ENCODE measurements at places on chromosomes 13 and 19.
A peak's percentile ranks its signal among the peaks of the same experiment; 100 is the strongest.

- DNase-seq = no peak
These were observed 16.7 kb upstream of the RXFP2 start for GRCh38 chr13:31722673-31723072.

- DNase-seq = no peak
These were observed 5.5 kb downstream of the MAST3 start for GRCh38 chr19:18102916-18103542.

- peak; percentile 55 for DNase-seq
These were observed 9.9 kb upstream of the MKNK2 start for GRCh38 chr19:2060884-2061494.

DNA sequence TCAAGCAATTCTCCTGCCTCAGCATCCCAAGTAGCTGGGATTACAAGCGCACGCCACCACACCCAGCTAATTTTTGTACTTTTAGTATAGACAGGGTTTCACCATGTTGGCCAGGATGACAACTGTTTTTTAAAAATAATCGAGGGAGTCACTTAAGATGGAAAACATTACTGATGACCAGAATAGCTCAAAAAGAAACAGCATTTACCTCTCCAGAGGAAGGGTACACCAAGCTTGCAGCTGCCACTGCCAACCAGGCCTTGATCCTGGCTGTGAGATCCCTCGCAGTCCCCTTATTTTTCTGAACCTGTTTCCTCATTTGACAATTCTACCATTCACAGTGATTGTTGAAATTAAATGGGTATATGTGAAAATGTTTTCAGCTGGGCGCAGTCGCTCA is 14.5 kb downstream of the PDCD5 start:
- no peak for DNase-seq

- DNase-seq = no peak
These were observed 4.6 kb upstream of the PLPP2 start for GRCh38 chr19:295687-296370.

DNA sequence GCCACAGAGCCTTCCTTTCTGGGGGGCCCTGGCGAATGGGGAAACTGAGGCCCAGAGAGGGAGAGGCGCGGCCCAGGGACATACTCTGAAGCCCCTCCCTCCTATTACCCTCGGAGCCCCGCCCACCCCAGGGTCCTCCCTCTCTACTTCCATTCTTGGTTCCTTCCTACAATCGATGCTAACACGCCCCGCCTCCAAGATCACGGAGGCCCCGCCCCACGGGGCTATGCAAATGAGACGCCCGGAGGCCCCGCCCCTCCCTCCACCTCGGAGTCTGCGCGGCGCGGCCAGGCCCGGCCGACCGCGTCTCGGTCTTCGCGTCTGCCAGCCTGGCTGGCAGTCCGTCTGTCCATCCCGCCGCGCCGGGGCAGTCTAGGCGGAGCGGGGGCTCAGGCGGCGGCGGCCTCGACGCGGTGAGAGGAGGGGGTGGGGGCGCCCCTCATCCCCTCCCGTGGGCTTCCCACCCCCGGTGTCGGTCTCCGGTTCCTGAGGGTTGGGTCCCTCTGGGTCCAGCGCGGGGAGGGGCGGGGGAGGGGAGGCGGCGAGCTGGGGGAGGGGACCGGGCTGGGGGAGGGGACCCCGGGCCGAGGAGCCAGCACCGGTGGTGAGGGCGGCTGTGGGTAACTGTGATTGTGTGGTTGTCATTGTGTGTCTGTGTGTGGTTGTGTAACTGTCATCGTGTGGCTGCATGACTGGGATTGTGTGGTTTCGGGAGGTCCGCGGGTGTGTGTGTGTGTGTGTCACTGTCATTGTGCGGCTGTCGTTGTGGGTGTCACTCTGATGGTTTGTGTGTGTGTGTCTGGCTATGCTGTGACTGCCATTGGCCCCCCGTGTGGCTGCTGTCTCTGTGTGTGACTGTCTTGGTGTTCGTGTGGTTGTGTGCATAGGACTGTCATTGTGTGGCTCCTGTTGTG is at the start of gene PLPPR2:
TSS of gene PLPPR2 (plus strand) at position 273 of the 914 bp plus-strand sequence. CDS start 2,242 bp downstream, outside the sequence.
- DNase-seq = peak; percentile 75

- no peak for DNase-seq
These were observed 7.3 kb downstream of the TNFSF14 start for GRCh38 chr19:6662702-6663101.

DNA sequence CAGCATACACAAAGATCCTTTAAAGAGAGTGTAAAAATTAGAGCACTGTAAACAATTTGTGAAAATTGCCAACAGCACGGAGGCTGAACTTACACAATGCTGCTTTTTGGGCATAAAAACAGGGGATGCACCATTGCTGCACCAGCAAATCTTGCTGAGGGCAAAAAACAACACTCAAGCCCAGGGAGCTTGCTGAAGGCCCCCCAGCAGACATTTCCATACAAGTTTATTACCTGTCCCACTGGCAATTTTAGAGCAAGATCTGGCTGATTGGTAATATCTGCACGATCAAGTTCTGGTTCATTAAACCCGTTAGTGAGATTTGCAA is 34.3 kb downstream of the AMER2 start:
- DNase-seq = no peak

All from stimulated activated naive CD4-positive, alpha-beta T cell treated with Interleukin-2 at 50 U/mL for 16 hours (primary cell).